ENCODE measurements at places on chromosomes 1 and 21.

GRCh38 chr1:213381572-213382084 is 330.6 kb downstream of the RPS6KC1 start:
- DNase-seq = no peak

- DNase-seq = no peak
Measured at GRCh38 chr1:50268049-50268448, 155.2 kb downstream of the DMRTA2 start.

GRCh38 chr1:208069317-208069716 is 158.4 kb upstream of the CD34 start:
- no peak for DNase-seq

- DNase-seq = no peak
Measured at GRCh38 chr1:79363430-79363829, 356.9 kb upstream of the ADGRL4 start.

DNA sequence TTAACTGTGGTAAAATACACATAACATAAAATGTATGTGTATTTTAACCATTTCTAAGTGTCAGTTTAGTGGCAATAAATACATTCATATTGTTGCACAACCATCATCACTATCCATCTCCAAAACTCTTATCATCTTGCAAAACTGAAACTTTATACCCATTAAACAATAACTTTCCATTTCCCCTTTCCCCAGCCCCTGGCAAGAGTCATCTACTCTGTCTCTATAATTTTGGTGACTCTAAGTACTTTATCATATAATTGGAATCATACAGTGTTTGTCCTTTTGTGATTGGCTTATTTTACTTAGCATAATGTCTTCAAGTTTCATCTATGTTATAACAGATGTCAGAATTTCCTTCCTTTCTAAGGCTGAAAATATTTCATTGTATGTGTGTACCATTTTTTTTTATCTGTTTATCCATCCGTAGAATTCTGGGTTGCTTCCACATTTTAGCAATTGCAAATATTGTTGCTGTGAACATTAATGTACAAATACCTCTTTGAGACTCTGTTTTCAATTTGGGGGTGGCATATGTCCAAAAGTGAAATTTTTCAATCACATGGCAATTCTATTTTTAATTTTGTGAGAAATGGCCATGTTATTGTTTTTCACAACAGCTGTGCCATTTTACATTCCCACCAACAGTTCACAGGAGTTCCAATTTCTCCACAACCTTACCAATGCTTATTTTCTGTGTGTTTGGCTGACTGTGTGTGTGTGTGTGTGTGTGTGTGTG is 153.9 kb upstream of the GORAB start:
- DNase-seq = no peak

- DNase-seq = peak; percentile 65
Measured at GRCh38 chr1:17125756-17126237, 6.5 kb upstream of the PADI2 start.

- no peak for DNase-seq
Measured at GRCh38 chr1:103529746-103530145, 4.2 kb downstream of the RNPC3 start.

DNA sequence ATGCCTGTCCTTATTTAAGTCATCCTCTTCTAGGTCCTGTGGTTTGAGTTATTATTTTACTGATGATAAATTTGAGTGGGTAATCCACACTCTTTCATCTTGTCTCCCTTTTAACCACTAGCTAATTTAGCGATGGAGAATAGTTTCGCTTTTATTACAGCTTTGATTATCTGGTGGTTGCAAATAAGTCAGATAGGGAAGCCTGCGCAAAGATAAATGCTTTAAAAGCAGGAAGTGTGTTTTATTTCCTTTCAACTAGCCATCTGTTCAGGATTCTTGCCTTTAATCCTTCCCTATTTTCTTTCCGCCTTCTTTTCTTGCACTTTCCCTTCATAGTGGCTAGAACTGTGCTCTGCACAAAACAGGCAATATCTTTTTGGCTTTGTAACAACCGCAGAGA is 129.0 kb downstream of the TGFB2 start:
- DNase-seq = no peak

GRCh38 chr1:32494711-32495337 is 30.0 kb downstream of the ZBTB8B start:
- no peak for DNase-seq

GRCh38 chr1:221809091-221810029 is 67.5 kb upstream of the DUSP10 start:
- DNase-seq = no peak

- no peak for DNase-seq
Measured at GRCh38 chr1:151061704-151062103, 1.5 kb downstream of the MLLT11 start.

DNA sequence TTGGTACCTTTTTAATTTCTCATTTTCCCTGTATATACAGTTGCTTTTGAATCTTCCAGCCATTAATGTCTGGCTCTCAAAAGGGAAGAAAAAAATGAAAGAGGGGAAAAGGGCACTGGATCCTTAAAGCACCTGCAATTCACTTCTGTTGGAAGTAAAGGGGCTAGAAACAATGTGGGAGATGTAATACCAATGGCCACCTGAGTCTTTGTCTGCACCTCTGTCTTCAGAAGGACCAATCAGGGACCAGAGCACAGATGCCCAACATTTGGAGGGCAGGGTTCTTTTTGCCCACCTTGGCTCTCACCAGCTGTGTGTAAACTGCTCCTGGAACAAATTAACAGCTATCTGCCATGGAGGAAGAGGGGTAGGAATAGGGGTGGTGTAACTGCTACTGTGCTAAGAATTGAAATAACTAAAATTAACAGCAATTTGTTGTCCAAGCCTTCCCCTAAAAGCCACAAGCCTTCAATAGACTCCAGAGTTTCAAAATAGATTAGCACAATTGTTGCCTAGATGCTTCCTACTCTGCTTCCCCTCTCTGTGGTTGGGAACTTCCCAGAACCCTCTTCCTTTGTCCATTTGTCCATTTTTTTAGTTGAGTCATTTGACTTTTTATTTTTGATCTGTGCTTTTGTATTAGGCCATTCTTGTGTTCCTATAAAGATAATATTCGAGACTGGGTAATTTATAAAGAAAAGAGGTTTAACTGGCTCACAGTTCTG is 11.5 kb upstream of the LRRC8B start:
- no peak for DNase-seq

GRCh38 chr1:39564340-39564739 is 12.2 kb downstream of the PABPC4 start:
- DNase-seq = no peak

GRCh38 chr1:36482724-36483388 is at the start of gene CSF3R:
TSS of gene CSF3R (minus strand) at chr1:36482913. CDS start at chr1:36479496, 3,417 bp downstream.
- no peak for DNase-seq

- DNase-seq = no peak
Measured at GRCh38 chr1:239164451-239165180, 221.8 kb upstream of the CHRM3 start.

DNA sequence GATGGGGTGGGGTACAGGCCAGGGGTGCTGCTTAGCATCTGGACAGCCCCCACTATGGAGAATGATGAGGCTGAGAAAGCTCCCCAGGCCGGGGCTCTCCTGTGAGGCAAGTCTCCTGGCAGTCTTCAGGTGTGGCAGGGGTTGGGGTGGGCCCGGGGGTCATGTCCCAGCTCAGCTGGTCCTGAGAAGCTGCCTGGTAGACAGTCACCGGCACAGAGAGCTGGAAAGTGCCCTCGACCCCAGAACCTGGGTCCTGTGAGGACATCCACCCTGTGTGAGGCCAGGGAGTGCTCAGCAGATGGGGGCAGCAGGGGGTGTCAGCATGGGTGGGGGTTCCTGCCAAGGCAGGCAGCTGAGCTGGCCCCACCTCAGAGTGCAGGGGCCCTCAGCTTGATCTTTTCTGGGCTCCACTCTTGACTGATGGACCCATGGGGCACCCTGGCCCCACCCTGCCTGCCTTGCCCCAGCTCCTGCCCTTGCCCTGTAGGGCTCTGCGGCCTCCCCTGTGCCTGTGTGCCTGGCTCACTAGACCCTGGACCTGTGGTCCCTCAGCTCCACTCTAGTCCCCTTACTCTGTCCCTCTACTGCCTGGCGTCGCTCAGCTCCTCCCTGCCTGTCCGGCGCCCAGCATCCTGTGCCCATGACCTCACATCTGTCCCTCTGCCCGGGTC is 5.8 kb downstream of the IBA57 start:
- no peak for DNase-seq

- DNase-seq = no peak
Measured at GRCh38 chr1:206105464-206105995, 11.7 kb downstream of the AVPR1B start.

DNA sequence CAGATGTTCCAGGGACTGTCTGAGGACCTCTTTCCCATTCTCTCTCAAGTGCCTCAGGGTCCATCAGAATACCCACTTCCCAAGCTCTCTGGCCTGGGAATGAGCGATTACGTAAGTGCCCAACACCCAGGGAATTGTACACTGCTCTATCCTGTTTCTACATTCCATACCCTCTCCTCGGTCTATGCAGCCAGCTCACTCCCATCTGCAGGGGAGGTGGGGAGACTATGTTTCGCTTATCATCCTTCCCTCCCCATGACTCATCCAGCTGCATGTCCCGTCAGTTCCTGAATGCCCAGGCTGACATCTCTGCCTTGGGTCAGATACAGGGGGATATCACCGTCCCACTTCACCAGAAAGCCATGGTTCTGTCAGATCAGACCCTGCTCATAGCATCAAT is 34.5 kb upstream of the CD1D start:
- DNase-seq = no peak

GRCh38 chr1:30888391-30888790 is 20.2 kb downstream of the SDC3 start:
- DNase-seq = peak; percentile 49

DNA sequence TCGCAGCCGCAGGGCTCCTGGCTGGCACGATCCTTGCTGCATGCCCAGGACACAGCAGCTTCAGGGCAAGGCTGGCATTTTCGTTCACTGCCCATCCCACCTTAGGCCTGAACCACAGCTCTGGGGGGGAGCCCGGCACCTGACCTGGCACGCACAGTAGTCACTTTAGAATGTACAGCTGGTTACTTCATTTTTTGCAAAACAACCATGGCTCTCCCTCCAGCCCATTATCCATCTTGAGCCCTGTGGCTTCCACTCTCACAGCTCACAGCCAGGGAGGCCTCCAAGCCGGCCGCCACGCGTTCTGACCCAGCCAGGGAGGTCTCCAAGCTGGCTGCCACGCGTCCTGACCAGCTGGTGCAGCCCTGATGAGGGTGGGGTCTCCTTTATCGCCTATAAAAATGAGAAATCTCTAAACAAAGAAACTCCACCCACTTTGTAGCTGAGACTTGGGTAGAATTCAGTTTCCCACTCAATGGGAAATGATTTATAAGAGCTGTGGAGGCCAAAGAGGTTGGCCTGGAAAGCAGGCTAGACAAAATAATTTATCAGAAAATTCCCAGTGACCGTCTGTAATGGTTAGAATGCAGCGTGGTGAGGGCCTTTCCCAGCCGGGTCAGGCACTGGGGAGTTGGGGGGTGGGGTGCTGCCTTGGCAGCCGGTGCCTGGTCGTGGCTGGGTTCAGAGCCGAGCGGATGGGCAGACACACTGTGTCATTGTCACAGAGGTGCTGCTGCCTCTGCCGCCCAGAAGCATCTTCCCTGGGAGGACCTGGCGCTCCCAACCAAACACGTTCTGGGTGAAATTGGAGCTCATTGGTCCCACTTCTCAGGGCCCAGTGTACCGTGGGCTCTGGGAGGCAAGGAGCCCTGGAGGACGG is 54.6 kb upstream of the ACTRT2 start:
- no peak for DNase-seq

DNA sequence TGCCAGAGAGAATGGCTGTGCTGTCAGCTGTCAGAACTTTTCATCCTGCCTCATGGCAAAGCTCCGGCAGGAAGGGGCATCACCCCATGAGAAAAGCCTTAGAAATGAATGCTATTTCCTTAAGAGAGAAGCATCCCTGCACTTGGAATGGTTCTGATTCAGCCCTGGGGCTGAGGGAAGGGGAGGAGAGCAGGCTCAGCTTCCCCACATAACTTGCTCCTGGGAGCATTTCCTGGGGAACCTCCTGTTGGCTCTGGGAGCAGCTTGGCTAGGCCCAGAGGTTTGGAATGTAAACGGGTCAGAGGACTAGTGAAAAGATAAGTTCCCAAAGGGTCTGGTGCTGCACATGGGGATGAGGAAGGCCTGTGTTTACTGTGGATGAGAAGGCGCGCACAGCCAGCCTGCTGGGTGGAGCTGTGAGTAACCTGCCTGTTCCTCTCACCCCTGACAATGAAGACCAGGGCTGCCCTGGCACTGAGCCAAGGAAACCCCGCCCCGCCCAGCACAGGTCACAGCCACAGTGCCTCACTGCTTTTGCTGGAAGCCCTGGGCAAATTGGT is 5.0 kb downstream of the PRELP start:
- peak; percentile 12 for DNase-seq

DNA sequence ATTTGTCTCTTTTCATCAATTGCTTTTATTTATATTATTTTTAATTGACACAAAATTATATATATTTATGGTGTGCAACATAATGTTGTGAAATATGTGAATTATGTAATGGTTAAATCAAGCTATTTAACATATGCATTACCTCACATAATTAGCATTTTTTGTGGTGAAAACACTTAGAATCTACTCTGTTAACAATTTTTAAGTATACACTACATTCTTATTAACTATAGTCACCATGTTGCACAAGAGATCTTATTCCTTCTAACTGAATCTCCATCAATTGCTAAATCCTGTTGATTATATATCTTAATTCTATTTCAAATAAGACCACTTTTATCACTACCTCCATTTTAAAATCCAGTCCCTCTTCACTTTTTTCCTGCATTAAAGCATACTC is 42.5 kb downstream of the PLPPR5 start:
- no peak for DNase-seq

- no peak for DNase-seq
Measured at GRCh38 chr1:54045496-54045895, 7.5 kb downstream of the TMEM59 start.

GRCh38 chr1:180229483-180230415 is at the start of gene LHX4:
TSS of gene LHX4 (plus strand) at chr1:180230264. CDS start at chr1:180230530, 266 bp downstream.
- DNase-seq = no peak

GRCh38 chr1:18635891-18636595 is 5.4 kb downstream of the PAX7 start:
- no peak for DNase-seq

DNA sequence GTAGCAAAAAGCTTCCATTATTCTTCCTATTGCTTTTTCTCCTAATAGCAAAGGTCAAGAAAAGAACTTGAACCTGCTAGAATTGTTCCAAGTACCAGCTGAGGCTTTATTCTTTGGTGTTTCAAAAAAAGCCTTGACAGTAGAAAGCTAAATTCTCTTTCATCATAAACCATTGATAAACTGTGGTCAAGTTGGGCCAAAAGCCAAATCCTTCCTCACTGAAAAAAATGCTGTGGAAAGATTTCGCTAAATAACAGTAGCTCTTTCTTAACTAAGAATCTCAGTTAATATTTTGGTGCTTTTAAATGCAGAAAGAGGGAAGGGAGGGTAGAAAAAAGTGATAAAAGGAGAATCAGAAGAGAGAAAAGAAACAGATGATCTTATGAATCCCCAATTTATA is 14.0 kb upstream of the JAM2 start:
- peak; percentile 42 for DNase-seq

GRCh38 chr21:32457360-32457840 is 44.9 kb downstream of the EVA1C start:
- no peak for DNase-seq

- no peak for DNase-seq
Measured at GRCh38 chr1:228376262-228376628, 30.4 kb downstream of the TRIM11 start.

Measured in astrocyte of the cerebellum (primary cell).